Natural killer cell treated with Interleukin-12 subunit alpha and Interleukin-12 subunit beta and Interleukin-15 and Interleukin-18, amount 100 ng/mL, for 72 hours (primary cell): ENCODE measurements at places on chromosomes 11 and 22. TPM values are rescaled to one million over a fixed set of nuclear protein-coding genes. Genes with fewer than 3 reads are reported as not detected.

DNA sequence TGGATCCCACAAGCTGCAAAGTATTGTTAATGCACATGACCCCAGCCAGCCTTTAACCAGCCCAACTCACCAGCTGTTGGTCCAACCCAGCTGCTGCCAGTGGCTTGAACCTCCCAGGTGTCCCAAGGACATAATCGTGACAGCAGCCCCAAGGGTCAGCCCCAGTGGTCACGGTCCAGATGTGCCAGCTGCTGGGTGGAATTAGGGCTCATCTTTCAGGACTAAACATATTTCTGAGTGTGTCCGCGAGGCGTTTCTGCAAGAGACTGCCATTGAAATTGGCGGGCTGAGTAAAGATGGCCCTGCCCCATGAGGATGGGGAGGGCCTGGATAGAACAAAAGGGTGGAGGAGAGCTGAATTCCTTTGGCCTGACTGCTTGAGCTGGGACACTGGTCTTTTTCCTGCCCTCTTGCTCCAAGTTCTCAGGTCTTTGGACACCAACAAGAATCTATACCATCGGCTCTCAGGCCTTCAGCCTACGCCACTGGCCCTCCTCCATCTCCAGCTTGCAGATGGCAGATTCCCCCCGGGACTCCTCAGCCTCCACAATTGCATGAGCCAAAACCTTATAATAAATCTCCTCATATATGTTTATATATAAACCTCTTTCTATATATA lies 240.2 kb downstream of the MN1 start:
- no peak for DNase-seq
- H3K27me3 ChIP-seq, result no peaks in the 10 kb centered on the region
- no peaks in the 10 kb centered on the region for H3K36me3 ChIP-seq
- H3K4me3 ChIP-seq, result no peak overlapping the region

- H3K4me1 ChIP-seq, result no peaks in the 10 kb centered on the region
- H3K27me3 ChIP-seq, result peaks cover 11% of the 10 kb centered on the region
- DNase-seq, result no peak
- no peak overlapping the region for H3K4me3 ChIP-seq
- no peak overlapping the region for H3K27ac ChIP-seq
- H3K36me3 ChIP-seq, result no peaks in the 10 kb centered on the region
Measured at GRCh38 chr22:47296405-47297260, 534.2 kb downstream of the TBC1D22A start.

DNA sequence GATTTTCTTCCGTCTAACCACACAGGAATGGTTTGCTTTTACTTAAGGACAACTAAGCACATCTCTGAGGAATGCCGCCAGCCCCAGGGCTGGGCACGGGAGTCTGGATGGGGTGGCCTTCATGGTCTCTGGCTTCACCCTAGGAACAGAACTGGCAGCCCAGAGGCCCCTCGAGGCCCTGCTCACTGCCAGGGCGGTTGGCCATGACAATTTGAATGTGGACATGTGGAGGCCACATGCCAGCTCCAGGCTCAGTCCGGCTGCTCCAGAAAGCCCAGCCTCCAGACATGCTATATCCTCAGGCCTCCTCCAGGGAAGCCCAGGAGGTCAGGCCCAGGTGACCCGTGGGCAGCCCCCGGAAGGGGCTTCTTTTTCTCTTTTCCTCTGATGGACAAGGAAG lies 84.0 kb upstream of the FGF3 start:
- no peak overlapping the region for H3K4me3 ChIP-seq
- H3K4me1 ChIP-seq, result no peaks in the 10 kb centered on the region
- no peaks in the 10 kb centered on the region for H3K36me3 ChIP-seq
- H3K27ac ChIP-seq, result no peak overlapping the region
- no peak for DNase-seq
- peaks cover 13% of the 10 kb centered on the region for H3K27me3 ChIP-seq

DNA sequence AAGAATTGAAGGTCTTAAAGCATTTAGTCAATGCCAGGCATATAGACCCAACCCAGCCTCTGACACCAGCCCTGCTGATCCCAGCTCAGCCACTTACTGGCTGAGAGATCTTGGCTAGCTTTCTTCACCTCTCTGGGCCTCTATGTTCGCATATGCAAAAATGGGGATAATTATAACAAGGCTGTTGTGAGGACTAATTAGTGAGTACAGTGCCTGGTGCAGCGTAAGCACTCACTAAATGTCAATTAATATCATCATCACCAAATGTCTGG lies 10.5 kb downstream of the CHST1 start:
- no peak overlapping the region for H3K4me3 ChIP-seq
- no peak overlapping the region for H3K27ac ChIP-seq

APOL4 gene
- 0.64 TPM for total RNA-seq

DGCR6 gene
- total RNA-seq, result 1.1 TPM
